ENCODE measurements at places on chromosomes 7 and 10.

DNA sequence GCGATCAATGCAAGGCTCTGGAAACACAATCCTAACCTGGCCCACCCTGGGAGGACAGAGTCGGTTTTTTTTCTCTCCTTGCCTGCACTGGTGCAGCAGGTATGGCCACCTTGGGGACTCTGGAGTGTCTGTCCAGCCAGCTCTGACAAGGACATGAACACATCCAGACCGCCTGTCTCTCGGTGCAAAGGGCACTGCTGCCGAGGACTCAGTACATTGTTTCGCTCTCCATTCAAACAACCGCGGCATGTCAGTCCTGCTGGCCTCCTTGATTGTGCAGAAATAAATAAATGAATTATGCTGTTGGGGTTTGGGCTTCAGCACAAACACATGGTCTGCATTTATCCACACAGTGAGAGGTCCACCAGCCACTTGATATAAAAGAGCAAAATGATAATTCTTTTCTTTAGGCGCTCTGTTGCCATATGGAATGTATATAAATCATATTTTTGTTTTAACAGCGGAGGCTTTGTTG is 565.2 kb downstream of the KCNMA1 start:
- DNase-seq = no peak

DNA sequence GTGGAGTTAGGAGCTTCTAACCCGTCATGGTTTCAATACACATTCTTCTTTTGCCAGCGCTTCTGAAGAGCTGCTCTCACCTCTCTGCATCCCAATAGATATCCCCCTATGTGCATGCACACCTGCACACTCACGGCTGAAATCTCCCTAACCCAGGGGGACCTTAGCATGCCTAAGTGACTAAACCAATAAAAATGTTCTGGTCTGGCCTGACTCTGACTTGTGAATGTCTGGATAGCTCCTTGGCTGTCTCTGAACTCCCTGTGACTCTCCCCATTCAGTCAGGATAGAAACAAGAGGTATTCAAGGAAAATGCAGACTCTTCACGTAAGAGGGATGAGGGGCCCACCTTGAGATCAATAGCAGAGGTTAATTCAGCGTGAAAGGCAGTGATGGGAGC is 22.4 kb downstream of the PRSS2 start:
- DNase-seq = no peak

- no peak for DNase-seq
Measured at GRCh38 chr7:45421806-45422205, 152.4 kb upstream of the ADCY1 start.

GRCh38 chr10:20288060-20288459 is 471.8 kb downstream of the PLXDC2 start:
- no peak for DNase-seq

DNA sequence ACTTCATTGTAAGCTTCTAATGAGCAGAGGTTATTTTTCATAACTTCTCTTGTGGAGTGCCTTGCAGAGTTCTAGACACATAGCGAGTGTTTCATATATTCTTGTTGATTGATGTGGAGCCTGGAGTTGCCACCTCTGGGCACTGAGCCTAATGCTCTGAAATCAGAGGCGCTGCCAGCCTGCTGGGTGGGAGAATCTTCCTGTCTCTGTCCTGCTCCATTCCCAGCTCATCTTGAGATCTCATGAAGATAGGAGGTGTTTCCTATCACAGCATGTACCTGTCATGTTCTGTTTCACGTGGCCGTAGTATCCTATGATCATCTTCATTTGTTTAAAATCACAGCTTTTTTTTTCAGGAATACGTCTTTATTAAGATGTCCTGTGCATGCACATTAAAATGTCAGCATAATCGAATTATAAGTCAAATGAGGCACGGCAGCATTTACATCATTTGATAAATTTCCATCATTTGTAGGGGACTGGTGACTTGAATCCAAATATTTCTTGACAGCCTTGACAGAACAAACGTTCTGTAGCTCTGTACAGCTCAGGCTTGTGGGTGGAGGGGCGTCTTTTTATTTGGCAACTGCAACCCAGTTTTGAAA is 393.0 kb downstream of the PHTF2 start:
- no peak for DNase-seq

- peak; percentile 73 for DNase-seq
Measured at GRCh38 chr7:73557397-73558257, at the start of gene BCL7B. Gene BCL7B, minus strand, starts transcription at chr7:73557690. Its CDS starts 112 bp downstream, at chr7:73557578.

GRCh38 chr10:96288151-96288621 is 16.0 kb upstream of the DNTT start:
- no peak for DNase-seq

DNA sequence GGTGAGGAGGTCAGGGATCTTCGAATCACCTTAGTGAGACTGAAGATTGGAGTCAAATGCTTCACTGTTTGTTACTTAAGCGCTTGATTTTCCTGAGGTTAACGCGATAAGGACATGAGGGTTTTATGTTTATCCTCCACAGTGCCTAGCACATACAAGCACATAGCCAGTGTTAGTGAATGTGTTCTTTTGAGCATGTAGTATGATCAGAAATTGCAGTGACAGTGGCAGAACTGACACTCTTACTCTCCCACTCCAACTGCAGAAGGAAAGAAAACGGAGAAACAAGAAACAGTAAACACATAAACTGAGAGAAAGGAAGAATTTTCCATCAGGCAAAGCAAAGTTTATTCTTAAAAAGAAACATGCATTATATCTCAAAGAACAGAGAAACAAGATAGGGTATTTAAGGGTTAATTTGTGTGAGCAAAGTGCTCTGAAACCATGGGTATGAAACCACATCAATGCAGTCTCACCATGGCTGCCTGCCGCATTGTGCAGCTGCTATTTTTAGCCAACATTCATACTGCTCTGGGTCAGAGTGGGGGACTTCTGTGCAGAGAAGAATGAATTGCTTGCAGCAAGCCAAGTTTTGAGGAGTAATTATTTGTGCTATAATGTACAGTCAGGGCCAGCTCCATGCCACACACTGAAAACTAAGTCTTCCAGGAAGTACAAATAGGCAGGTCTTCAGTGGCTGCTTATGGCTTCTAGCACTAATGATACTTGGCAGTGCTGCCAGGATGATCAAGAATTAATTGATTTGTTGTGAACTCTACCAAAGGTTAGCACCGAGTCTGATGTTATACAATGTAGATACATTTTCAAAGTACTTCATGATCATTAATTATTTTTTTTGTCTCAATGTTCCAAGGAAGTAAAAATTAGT is 152.0 kb downstream of the MACC1 start:
- no peak for DNase-seq

- DNase-seq = no peak
Measured at GRCh38 chr10:50501478-50501877, 122.3 kb downstream of the SGMS1 start.

GRCh38 chr10:131081376-131081775 is 230.1 kb downstream of the TCERG1L start:
- DNase-seq = no peak

GRCh38 chr7:39890411-39890810 is 59.6 kb upstream of the CDK13 start:
- no peak for DNase-seq

GRCh38 chr7:133024596-133024995 is 57.3 kb downstream of the CHCHD3 start:
- DNase-seq = no peak

DNA sequence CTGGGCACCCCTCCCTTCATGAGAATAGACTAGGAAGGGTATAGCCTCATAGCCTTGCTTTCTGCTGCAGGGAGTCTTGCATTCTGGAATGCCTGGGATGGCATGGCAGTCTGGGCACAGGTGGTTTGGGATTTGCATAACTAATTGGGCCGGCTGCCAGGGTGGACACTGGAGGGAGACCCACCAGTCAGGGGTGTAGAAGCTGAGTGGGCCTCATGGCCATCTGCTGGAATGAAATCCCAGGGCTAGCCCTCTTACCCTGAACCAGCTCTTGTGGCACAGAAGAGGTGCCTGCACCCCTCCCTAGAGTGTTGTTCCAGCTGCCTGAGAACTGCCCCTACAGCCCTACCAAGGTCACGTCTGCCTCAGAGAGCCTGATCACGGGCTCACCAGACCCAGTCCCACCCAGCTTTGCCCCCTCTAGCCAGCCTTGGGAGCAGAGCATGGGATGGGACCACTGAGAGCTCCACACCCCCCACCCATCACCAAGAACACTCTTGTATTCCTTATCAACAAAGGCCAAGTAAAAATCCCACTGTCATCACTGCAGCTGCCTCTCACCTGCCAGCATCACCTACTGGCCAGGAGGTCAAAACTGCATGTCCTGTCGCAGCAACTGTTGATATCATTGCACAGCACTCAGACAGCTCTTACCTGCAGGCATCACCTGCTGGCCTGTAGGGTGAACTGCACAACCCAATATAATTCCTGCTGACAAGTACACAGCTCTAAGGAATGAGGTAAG is 148.9 kb downstream of the ZEB1 start:
- DNase-seq = no peak

DNA sequence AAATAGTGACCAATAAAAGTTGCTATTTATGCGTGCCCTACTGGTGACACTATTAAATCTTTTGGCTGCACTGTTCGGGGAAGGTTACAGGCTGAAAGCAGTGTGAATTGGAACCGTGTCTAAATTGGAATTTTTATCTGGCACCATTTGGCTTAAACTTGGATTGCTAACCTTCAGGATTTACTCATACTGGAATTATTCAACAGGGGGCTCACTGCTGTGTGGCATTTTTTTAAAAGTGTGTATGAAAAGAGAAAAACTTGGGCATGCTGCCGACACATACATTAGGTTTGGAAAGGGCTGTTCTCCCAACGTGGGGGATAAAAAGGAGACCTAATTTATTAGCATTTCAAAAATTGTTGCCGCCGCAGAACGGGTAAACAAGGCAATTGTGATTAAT is 537.9 kb upstream of the MGMT start:
- DNase-seq = no peak
